Left ventricle myocardium superior (tissue), 1 donor: ENCODE measurements at places on chromosomes 13 and 19. TPM values are rescaled to one million over a fixed set of nuclear protein-coding genes. Genes with fewer than 3 reads are reported as not detected.

DNA sequence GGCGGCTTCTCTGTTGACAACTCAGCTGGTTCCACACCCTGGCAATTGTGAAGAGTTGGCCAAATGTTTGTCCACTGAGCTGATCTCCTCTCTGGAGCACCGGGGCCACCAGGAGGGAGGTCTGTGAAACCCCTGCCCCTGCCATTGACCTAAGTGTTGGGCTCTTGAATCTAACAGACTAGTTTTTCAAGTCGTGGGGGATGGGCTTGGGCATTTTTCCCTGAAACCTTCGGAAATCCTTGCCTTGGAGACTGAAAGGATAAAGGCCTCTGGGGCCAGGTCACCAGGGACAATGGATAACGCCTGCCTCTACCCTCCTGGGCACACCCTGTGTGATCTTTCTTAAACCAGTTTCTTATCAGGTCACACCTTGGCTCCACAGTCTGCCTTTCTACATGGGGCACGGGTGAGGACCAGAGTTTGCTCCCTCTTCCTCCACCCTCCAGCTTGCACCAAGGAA lies 881 bp downstream of the GEMIN7 start:
- DNase-seq: no peak

GRCh38 chr19:35279374-35279773 lies 3.0 kb upstream of the HAMP start:
- no peak for DNase-seq

GRCh38 chr13:112951674-112952371 lies 17.2 kb upstream of the MCF2L start:
- DNase-seq: no peak

GRCh38 chr19:13959962-13960862 lies 7.9 kb downstream of the DCAF15 start:
- no peak for DNase-seq

The RFXAP gene
- 3.7 TPM for total RNA-seq

DNA sequence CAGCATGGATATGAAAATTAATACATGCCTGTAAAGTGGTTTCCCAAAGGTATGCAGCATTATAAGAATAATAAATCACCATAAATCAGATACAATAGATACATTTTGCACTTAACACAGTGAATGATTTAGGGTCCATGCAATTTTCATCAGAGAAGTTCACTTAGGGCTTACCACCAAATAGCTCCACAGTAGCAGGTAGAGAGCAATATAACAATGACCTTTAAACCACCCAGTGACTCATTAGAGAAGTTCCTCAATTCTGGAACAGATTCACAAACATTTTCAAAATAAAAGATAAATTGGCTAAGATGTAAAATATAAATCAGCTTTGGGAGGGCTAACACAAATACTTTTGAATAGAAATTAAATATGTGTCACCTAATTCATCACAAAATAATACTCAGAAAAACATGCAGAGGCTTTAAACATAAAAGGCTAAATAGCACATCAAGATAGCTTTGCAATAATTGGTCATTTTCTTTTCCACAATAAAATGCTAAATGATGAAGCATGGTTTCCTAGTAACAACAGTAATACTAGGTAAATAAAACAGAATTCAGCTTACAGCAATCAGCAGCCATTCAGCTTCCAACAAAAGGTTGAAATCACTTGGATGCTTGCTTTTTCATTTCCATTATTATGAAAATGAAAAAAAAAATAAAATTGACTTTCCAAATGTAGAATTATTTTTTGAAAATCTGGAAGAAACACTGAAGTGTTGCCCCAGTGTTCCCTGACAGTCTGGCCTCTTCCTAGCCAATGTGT lies 84.3 kb upstream of the NBEA start:
- no peak for DNase-seq

The ZNF729 gene
- not detected for total RNA-seq

DNA sequence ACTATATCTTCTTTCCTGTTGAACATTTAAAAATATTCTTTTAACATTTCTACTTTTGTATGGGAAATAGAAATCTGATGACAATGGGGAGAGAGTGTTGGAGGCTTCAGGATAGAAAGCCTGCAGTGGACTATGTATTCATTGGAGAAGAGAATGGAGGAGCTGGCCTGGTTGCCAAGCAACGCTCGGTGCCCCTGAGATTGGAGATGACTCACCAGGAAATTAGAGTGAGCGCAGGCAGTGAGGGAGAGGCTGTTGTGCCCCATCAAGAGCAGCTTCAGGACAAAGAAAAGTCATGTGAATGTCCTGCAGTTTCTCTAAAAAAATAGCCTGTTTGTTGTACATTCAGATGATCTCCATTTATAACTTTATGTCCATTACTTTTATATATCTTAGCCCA lies 48.7 kb upstream of the ZNF835 start:
- peak; percentile 40 for DNase-seq
